ENCODE measurements at places on chromosomes 6 and 20. TPM values are rescaled to one million over a fixed set of nuclear protein-coding genes. Genes with fewer than 3 reads are reported as not detected.

- DNase-seq, result no peak
These were observed 95.2 kb downstream of the YTHDF1 start for GRCh38 chr20:63120808-63121090.

GRCh38 chr6:4803343-4803744 is 27.1 kb downstream of the CDYL start:
- DNase-seq, result no peak

DNA sequence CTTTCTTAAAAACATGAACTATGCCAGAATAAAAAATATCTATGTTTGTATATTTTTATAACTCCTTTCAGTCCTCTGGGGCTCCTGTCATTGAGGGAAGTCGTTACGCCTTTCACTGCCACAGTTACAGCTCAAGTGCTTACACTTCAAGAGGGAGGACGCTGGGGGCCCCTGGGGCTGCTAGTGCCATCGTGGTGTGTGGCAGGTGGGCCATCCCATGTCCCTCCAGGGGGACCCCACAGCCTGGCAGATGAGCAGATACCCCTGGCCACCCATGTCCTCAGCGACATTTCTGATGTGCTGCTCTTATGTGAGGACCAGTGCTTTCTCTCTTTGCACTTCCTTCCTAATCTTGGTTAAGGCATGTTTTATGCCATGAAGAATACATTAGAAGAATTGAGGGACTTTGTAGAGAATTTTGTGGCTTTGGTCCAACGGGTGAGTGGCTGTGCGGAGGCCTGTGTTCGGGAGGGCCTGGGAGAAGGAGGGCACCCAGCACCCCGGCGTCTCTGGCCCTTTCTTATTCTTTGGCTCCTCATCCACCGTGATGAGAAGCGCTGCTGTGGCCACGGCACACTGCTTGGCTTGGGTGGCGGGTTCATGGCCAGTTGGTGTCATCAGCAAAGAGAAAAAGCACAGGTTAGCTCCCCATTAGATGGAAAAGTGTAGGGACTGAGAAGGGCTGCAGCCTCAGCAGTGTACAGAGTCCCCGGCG is 38.3 kb upstream of the SYNJ2 start:
- no peak for DNase-seq

GRCh38 chr20:49028684-49029083 is 17.4 kb upstream of the CSE1L start:
- DNase-seq, result no peak

DNA sequence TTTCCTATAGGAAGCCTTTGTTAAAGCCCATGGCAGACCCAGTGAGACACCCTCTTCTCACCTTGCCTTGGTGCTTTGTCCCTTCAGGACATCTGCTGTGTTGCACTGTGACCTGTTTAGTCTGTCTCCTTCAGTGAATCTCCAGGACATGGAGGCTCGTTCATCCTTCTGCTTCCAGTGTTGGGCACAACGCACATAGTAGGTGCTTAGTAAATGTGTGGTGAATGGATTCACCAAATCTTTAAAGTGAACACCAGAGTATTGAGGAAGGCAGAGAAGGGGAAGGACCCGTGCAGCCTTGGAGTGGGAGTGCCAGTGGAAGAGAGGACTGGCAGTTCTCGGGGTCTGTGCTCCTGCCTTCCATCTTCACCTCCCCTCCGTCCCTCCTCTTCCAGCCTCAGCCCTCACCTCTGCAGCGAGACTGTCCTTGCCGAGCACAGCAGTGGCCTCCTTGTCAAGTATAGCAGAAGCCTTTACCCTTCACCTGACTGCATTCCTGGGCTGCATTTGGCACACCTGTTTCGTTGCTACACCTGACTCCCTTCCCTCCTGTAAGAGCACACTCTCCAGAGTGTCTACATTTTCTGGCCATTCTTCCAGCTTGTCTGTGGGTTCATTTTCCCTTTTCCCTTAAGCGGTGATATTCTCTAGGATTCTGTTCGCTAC is 49.2 kb downstream of the ARID1B start:
- DNase-seq, result no peak

LIME1 gene
- total RNA-seq, result 50.1 TPM
